ENCODE measurements at places on chromosomes 3 and 15.

DNA sequence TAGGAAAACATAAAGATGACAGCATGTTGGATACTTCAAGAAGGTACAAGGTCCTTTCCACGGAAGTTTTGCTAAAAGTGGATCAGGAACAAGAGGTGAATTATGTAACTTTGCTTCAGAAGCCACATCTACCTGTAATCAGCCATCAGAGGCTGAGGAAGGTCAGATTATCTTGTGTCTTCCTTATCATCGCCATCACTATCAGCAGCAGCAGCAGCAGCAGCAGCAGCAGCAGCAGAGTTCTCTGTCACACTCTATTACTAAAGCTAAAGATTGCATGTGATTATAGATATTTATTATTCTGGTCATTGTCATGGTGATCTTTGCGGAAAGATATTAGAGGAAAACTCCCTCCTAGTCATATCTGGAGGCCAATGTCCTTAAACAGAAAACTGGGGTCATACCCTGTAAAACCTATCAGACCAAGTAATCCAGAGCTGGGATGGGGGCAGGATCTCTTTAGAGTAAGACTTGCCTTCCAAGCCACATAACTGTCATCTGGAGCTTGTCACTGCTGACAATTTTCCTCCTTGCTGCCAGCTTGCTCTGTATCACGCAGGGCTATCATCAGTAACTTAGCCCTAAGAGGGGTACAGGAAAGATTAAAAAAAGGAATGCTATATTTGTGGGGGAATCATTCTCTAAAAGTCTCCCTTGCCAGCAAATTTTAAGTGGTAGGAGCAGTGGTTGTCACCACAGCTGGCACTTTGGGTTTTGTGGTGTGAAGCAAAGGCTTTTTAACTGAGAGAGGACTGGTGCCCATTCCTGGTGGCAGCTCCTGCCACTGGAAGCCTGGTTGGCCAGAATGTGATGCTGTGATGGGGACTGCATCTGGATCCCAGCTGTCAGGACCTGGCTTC lies 130.9 kb upstream of the RASGRP1 start:
- DNase-seq, result no peak

DNA sequence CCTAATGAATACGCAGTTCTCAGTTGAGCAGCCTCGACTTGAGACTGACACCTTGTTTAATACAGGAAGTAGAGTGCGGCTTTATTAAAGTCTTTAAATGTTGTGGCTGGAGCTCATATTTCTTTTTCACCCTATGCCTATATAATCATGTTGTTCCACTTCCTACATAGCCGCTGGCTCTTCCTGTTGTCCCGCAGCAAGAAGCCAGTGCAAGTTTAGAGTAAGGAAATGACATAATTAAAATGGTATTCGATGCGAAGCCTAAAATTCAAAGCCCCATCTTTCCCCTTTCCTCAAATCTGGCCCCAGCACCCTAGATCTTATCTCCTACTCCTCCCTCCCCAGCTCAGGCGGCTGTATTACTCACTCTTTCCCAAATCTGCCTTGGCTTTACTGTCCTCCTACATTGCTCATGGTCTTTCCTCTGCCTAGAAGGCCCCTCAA lies 7.5 kb upstream of the PHLDB2 start:
- no peak for DNase-seq

DNA sequence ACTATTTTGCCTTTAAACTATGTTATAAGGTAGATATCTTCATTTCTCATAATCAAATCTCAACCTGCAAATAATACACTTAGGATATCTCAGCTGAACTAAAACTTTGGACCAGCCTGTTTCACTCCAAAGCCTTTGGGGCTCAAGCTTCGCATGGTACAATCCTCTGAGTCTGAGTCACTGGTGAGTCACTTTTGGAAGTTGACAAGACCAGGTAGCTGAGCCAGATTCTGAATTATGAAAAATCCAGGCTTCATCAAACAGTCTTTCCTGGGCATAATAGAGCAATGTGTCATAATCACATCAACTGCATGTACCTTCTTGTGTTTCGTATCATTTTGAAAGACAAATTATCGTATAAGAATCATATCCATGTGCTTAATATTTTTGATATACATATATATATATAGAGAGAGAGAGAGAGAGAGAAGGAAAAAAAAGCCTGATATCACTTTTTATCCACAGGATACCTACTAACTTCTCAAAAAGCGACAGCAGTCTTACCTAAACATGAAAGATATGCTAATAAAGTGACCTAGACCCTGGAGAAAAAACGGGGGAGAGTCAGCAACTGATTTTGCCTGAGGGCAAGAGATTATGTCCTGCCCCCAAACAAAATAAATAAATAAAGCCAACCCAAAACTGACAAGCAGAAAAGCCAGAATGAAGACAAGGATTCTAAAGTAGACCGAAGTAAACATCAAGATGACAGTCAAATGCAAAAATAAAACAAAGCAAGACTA lies 263.9 kb upstream of the TGFBR2 start:
- no peak for DNase-seq

GRCh38 chr3:51100536-51100851 lies 284.6 kb upstream of the MANF start:
- DNase-seq, result no peak

DNA sequence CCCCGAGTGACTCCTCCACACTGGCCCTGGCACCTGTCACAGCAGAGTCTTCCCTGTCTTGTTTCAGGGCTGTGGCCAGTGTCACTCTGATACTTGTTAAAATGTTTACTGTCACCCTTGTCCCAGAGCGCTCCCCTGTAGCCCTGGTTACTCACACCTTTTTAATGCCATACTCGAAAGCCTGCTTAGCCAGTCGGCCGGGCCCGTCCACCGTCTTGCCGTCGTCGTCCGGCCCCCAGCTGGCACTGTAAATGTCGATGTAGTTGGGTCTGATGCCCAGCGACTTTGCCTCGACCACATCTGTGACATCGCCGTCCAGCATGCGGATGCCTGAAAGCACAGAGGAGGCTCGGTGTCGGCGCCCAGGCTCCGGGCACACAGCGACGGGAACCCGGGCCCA lies 91.3 kb downstream of the PCSK6 start:
- no peak for DNase-seq

DNA sequence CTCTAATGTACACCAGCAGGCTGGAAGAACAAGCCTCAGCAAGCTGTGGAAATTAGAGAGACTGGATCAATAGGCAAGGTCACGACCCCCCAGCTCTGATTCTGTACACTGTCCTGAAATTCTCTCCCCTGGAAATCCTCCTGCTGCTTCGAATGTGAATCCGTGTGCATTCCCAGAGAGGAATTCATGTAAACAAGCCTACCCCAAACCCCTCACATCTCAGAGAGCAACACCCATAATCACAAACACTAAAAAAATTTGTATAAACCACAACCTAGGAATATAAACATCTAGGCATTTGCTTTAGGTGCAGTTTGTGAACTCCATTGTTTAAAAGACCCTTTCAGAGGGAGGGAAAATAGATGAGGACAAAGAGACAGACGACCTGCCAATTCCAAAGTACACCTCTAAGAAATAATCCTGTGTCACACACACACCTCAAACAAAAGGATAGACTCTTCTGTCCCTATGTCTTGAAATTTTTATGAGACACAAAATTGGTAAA lies 325.2 kb downstream of the WDR72 start:
- no peak for DNase-seq

All from spinal cord (tissue), 10 donors.